ENCODE measurements at places on chromosomes 6 and 20.
A peak's percentile ranks its signal among the peaks of the same experiment; 100 is the strongest.

GRCh38 chr20:35296101-35296554 lies 3.9 kb upstream of the FAM83C start:
- DNase-seq: no peak

DNA sequence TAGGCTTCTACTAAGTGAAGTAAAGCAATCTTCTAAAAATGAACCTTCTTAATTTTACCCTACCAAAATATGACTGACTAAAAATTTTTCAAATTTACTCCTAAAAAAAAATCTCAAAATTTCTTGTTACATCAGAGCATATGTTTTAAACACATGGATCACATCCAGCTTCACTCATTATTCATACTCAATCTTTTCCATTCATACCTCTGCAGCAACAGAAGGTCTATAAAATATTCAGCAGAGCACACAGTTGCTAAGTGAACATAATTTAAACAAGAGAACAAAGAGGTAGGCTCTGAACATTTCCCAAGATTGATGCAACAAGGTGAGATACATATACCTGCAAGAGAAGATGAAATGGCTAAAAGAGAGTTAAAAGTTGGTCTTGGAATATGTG lies 213.9 kb downstream of the SOD2 start:
- DNase-seq: no peak

- DNase-seq: no peak
Measured at GRCh38 chr6:28765978-28766351, 157.8 kb downstream of the TRIM27 start.

DNA sequence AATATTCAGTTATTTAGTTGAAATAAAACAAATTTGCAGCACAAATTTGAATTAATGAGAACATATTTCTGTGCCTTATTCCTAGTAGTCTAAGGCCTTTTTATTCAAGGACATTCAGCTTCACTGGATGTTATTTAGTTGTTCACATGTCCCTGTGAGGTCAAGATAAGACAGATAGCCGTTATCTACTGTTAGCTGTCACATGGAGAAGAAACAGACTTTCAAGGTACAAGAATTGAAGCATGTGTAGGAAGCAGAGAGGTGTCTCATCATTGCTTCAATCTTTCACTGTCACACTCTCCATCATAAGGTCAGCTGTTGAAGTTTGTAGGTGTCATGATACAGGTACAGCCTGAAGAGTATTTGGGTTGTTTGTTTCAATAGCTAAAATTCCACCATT lies 112.9 kb upstream of the JAG1 start:
- no peak for DNase-seq

GRCh38 chr6:100693249-100693927 lies 187.7 kb downstream of the ASCC3 start:
- DNase-seq: no peak

GRCh38 chr6:11424395-11425034 lies 113.0 kb upstream of the TMEM170B start:
- DNase-seq: no peak

DNA sequence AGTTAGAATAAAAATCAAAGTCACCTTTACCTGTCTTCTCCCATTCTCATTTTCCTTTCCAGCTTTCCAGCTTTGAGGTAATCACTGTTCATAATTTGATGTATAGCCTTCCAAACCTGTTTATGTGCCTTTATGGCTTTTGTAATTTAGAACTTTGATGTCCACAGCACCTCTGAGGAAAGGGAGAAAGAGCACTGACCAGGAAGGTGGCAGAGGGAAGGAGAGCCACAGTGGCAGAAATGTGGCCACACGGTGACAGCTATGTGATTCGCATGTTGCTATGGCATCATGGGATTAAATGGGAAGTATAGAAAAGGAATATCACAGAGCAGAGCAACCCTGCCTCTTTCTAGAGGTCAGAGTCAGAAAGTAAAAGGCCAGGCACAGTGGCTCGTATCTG lies 51.7 kb upstream of the PLCG1 start:
- no peak for DNase-seq

DNA sequence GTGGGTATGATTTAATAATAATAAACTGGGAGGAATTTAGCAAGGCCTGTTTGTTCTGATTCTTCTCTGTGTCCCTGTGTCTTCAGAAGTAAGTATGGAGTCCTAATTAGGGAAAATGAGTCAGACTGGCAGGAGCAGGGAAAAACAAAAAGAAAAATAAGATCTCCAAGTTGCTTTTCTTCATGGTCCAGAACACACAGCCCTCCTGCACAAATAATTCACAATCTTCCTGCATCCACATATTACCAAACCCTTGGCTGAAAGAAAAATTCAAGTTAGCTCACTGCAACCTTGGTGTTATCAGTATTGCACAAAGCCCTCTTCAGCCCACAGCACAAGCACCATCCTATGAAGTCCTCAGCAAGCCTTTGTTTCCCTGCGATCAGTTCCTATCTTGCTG lies 142.0 kb upstream of the LAMA2 start:
- no peak for DNase-seq

DNA sequence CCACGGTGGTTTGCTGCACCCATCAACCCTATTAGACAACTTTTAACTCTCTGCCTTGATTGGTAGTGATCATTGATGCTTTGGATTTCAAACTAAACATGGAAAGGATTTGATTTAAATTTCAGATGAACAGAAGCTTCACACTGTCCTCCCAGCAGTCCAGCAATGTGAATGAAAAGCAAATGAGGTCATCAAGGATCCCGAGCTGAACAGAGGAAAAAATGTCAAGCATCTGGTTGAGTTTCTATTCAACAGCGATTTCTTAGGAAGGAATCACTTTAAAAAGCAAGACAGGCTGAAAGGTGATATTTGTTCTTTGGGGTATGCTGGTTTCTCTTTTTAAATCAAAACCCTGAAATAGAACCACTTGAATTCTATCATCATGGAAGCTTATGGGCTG lies 10.6 kb upstream of the SAMD3 start:
- peak; percentile 61 for DNase-seq

DNA sequence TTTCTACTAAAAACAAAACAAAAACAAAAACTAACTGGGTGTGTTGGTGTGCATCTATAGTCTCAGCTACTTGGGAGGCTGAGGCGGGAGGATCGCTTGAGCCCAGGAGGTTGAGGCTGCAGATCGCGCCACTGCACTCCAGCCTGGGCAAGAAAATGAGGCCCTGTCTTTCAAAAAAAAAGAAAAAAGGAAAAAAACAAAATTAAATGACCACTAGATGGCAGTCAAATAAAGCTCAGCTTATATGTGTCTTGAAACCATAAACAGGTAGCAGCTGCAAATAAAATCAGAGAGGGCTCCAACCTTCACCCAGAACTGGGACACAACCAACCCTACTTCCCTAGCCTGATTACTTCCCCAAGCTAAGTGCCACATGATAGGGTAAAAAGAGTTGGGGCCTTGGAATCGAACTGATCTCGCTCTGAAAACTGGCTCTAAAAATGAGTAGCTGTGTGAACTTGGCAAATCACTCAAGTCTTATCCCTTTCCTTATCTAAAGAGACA lies 67.1 kb upstream of the ADGRF4 start:
- peak; percentile 46 for DNase-seq

GRCh38 chr6:25960734-25961133 lies 1.9 kb upstream of the TRIM38 start:
- DNase-seq: no peak

DNA sequence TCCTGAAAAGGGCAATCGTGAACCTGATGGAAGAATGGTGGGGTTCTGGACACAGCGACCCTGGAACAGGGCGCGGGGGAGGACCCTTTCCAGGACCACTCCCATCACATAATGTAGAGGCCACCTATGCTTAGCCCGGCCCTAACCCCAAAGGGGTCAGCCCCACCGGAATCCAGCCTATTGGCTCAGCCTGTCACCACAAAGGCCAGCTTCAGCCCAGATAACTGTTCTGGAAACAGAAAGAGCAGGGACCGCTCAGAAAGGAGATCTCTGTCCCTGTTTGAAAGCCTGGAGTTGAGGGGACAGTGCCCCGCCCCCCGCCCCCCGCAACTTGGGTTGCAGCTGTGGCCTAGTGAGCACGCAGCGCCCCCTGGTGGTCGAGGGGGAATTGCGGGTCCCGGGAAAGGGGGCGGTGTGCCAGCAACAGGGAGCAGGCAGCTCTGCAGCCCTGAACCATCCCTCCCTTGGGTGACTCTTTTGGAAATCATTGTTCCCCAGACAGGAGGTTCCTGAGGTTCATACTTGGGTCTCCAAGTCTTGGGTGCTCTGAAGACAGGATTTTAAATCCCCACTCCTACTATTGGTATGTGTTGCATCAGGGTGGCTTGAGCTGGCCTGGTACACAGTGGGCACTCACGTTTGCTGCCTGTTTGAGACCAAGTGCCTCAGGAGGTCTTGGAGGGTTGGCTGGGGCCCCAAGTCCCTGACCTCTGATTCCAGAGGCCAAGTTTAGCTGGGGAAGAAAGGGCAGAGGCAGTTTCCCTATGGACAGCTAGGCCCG lies 1.5 kb downstream of the SIGLEC1 start:
- peak; percentile 93 for DNase-seq

- no peak for DNase-seq
Measured at GRCh38 chr20:32301719-32302506, 24.5 kb downstream of the KIF3B start.

GRCh38 chr6:130105996-130106704 lies 87.8 kb downstream of the L3MBTL3 start:
- DNase-seq: no peak

- DNase-seq: no peak
Measured at GRCh38 chr20:50335105-50335504, 144.5 kb downstream of the CEBPB start.

DNA sequence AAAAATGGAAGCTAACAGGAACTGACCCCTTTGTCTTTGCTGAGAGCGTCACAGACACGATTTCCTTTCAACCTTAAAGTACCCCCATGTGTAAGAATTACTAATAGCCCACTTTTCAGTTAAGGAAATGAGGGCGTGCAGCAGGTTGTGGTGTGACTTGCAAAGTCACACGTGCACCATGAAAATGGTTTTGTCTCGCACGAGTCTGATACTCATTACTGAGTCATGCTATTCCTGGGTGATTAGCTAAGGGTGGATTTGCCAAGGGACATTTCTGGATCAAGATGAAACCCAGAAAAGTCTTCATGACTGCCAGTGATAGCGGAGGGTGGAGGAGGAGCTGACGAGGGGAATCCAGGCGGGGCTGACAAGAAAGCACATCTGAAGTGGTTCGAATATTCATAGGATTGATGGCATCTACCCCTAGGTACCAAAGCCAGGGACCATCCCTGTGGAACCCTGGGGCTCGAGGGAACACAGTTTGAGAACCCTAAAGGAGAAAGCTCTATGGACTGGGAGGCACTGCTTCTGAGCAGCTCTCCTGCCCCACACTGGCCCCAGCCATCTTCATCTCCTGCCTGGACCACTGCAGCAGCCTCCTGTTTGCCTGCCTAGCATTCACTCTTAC lies 12.1 kb upstream of the NFATC2 start:
- DNase-seq: peak; percentile 73

DNA sequence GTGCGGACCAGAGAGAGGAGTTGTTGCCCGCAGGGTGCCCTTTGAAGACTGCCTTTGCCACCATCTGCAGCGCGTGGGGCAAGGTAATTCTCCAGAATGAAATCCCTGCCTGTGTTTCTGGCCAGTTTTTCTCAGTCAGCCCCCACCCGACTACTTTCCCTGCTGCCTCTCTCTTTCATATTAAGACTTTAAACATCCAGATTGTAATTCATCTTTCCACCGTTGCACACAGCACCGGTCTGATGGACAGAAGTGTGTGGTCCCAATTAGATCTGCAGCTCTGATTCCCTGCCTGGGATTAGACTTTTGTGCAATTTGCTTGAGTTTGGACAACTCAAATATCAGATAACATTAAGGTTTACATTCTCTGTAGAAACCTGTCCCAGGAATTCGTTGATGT lies 489.0 kb downstream of the QKI start:
- no peak for DNase-seq

GRCh38 chr20:63876489-63877036 lies 11.5 kb downstream of the TPD52L2 start:
- no peak for DNase-seq

DNA sequence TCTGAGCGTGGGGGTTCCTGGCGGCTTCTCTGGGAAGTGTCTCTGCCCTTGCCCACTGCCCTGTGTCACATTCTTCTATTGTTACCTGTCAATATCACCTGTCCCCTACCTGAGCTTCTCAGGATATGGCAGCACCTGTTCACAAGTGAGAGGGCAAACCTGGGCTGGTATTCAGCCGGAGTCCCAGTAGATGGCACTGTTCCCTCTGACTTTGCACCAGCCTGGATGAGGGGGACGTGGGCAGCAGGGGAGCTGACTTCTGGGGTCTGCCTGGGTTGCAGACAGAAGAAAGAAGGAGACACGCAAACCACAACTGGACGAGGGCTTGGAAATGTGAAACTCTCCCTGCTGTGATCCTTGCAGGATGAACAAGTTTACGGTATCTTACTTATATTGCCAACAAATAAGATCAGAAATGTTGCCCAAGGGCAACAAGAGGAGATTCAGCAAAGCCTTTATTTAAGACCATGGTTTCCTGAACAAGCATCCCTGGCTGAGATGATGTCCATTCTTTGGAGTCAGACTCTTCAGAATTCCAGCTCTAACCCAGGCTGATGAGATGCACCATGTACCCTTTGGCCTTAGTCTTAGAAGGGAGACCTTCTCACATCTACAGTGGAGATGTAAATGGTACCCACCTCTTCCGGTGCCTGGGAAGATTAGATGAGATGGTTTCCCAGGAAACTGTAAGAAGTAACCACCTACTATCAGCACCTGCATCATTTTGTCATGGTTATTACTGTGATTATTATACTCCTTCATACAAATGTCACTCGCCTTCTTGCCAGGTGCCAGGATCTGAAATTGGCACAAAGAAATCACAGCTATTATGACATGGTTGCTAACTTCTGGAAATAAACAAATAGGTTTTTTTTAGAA lies 400.0 kb upstream of the CDH4 start:
- no peak for DNase-seq

GRCh38 chr6:13433709-13434121 lies 53.7 kb downstream of the GFOD1 start:
- DNase-seq: no peak

- no peak for DNase-seq
Measured at GRCh38 chr6:40764726-40765125, 177.6 kb upstream of the LRFN2 start.

DNA sequence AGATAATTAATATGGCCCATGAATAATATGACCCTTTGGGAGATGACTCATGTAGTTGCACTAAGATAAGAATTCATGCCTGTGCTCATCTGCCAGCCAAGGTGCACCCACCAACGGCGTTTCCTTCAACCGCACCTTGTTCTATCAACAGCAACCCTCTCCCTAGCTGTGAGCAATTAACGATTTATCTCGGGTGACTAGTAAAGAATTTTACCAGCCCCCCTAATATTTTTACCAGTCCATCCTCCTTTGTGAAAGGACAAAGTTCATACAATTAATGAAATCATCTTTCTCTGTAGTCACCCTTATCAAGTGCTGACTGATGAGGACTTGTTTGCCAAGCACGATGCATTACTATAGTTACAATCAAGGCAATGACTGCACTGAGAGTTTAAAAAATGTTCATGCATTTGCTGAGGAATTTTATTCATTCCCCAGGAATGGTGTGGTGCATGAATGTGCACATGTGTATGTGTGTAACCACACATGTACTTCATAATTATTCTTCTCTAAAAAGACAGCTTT lies 118.7 kb downstream of the SMOC2 start:
- DNase-seq: no peak
